Suprapubic skin (tissue), 4 donors: ENCODE measurements at places on chromosomes 11 and 22.
A peak's percentile ranks its signal among the peaks of the same experiment; 100 is the strongest.

DNA sequence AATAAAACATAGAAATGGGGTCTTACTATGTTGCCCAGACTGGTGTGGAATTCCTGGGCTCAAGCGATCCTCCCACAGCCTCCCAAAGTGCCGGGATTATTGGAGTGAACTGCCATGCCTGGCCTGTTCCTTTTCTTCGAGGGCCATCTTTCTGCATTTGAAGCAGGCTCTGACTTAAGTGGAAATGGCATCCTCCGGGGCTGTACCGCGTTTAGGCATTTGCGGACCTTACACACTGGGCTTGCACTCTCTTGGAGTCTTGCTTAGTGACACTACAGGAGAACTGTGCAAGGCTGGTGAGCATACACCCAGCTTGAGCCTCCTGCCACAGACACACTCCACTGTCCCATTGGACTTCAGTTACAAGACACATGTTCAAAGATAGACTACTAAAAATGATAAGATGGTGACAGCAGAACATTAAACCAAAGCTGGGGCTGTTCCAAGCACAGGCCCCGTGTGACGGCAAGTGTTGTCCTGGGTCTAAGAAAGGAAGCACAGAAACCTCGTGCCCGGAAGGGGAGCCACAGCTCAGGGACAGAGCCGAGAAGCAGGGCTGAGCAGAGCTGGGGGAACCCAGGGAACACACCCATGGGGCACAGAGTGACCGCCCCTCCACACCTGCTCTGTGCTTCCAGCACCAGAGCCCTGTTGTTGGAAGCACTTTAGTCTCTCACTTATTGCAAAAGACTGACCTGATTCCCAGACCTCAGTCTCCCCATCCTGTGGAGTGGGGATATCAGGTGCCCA is 59.0 kb upstream of the SHANK2 start:
- peak; percentile 22 for DNase-seq

GRCh38 chr11:87628957-87629356 is 546.3 kb downstream of the RAB38 start:
- DNase-seq, result no peak

- no peak for DNase-seq
These were observed 81.5 kb downstream of the MUC15 start for GRCh38 chr11:26490546-26490945.

- no peak for DNase-seq
These were observed 34.9 kb downstream of the CADM1 start for GRCh38 chr11:115469361-115469760.

GRCh38 chr11:78392854-78393253 is 24.8 kb downstream of the GAB2 start:
- no peak for DNase-seq

- no peak for DNase-seq
These were observed 1.0 kb downstream of the SYT9 start for GRCh38 chr11:7252683-7253213.

- DNase-seq, result no peak
These were observed 7.3 kb upstream of the PKNOX2 start for GRCh38 chr11:125157118-125157733.

- DNase-seq, result no peak
These were observed 189.2 kb upstream of the TBCEL start for GRCh38 chr11:120834686-120835210.

DNA sequence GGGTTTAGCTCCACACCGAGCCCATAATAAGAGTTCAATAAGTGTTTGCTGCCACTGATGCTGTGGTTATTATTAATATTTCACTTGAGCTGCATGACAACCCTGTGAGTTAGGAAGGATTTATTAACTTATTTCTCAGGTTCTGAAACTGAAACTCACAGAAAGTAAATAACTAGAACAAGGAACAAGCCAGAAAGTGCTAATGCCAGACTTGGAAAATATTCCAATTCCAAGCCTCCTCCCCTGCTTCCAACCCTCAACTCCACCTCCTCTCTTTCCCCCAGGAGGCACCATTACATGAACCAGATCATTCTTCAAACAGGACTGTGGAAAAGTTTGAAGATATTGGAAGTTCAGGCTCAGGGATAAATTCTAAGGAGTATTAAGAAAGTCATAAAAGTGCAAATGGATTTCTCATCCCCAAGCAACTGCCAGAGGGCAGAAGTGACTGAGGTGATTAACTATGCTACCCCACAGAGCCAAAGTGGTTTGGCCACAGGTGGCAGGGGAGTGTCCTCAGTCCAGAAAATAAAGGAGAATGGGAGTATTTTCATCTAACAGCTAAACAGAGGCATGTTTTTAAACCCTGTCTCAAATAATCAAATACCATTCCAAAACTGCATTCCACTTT is 3.2 kb upstream of the FJX1 start:
- DNase-seq, result no peak

DNA sequence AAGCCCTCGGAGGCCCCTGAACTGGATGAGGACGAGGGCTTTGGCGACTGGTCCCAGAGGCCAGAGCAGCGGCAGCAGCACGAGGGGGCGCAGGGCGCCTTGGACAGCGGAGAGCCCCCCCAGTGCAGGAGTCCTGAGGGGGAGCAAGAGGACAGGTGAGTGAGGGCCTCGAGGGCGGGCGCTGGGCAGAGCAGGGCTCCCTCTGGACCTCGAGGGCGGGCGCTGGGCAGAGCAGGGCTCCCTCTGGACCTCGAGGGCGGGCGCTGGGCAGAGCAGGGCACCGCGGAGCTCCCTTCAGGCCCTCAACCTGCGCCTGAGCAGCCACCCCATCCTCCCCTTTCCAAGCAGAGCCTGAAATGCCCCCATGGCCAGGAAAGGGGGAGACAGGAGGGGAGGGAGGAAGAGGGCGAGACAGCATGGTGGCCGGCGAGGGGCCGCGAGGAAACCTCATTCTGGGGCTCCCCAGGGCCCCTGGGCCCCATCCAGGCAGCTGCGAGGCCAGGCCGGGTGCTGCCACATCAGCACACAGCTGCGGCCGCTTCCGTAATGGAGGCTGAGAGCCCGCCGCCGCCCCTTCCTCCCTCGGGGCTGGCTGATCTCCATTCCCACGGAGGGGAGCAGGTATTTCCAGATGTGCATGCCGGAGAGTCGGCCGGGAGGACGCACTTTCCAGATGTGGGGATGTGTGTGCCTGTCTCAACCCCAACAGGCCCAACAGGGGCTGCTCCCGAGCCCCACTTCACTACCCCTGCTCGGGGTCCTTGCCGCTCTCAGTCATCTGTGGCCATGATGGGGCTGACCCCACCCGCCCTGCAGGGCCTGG is 10.0 kb downstream of the PRR33 start:
- DNase-seq, result peak; percentile 82

GRCh38 chr11:64998141-64998540 is 1.4 kb upstream of the BATF2 start:
- no peak for DNase-seq

- no peak for DNase-seq
These were observed 858.5 kb upstream of the FAT3 start for GRCh38 chr11:91365986-91366585.

DNA sequence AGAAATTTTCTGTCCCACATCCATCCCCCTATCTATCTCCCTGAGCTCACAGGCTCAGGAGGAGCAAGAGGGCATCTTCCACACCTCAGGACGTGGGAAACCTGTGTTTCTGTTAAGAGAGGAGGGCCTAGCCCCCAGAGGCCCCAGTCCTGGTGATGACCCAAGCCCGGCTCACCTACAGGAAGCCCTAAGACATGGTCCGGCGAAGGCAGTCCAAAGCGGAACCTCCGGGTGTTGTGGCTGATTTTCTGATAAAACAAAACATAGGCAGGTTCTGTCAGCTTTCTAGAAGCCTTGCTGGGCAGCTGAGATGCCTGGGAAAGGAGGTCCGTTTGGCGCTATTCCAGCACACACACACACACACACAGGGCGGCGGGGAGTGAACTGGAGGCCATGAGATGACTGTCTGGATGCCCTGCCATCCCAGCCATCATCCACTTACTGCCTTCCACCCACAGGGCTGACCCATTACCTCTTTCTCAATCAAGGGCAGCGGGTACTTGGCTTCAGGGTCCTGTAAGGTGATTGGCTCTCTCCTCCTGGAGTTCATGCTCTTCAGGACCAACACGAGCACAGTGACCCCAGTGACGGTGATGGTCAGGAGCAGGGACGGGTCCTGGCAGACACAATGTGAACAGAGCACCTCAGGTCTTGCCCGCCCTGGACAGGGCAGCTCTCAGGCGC is 882 bp downstream of the CYB5R2 start:
- no peak for DNase-seq

DNA sequence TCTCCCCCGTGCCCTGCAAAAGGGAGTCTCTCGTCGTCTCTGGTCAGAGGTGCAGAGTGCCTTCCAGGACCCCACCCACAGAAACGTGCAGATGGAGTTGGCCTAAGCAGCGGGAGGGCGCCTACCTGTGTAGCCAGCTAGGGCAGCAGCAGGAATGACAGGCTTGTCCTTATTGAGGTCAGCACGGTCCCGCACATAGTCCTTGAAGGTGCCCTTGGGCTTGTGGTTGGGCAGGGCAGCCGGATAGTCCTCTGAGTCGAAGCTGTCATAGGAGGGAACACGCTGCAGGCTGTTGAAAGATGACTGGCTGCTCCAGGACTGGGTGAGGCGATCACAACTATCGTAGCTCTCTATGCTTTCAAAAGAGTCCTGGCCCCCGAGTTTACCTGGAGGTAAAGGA is 107.3 kb downstream of the ETS1 start:
- DNase-seq, result no peak

- no peak for DNase-seq
These were observed 3.1 kb downstream of the PPP2R1B start for GRCh38 chr11:111762981-111763643.

GRCh38 chr11:77082838-77083565 is 16.2 kb downstream of the CAPN5 start:
- peak; percentile 71 for DNase-seq

GRCh38 chr11:28657378-28658030 is 549.3 kb downstream of the METTL15 start:
- DNase-seq, result no peak

DNA sequence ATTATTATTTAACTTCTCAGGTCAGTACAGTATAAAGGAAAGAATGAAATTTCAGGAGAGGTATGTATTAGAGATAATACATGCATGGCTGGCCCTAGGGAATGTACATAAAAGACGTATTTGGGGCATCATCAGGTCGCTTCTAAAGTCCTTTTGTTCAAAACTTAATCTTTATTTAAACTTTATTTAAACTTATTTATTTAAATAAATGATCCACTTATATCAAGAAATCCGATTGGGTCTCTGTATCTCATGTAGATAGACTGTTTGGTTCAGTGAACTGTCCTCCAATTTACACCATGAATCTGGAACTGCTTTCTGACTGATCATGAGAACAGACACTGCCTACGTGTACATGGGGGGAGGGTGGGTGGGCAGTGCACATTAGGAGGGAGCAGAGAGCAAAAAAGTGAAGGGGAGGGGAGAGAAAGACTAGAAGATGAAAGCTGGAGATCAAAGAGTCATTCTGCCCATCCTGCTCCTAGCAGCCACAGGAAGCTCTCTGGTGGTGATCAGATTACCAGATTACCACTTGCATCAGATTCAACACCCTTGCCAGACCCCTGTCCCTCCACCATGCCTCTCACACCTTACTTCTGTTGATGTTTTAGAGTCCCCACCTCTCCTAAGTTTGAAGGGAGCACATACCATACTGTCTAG is 92.1 kb upstream of the MTMR2 start:
- no peak for DNase-seq

DNA sequence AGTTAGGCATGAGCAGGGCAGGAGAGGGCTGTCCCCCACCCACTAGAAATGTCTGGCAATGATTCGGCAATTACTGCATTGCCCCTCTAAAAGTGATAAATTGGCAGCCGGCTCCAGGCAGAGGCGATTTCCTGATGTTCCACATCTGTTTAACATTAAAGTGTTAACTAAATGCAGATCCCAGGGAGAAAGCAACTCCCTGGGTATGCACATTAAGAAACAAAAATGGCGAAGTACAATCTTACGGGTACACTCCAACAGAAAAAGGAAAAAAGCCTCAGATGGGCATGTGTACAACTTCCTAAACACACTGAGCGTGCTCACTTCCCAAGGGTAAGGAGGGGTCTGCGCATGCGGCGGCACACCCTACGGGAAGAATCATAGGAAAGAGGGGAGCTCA is 314.4 kb downstream of the CASP12 start:
- DNase-seq, result no peak

- DNase-seq, result no peak
These were observed 97.2 kb downstream of the MICAL2 start for GRCh38 chr11:12207384-12208150.

DNA sequence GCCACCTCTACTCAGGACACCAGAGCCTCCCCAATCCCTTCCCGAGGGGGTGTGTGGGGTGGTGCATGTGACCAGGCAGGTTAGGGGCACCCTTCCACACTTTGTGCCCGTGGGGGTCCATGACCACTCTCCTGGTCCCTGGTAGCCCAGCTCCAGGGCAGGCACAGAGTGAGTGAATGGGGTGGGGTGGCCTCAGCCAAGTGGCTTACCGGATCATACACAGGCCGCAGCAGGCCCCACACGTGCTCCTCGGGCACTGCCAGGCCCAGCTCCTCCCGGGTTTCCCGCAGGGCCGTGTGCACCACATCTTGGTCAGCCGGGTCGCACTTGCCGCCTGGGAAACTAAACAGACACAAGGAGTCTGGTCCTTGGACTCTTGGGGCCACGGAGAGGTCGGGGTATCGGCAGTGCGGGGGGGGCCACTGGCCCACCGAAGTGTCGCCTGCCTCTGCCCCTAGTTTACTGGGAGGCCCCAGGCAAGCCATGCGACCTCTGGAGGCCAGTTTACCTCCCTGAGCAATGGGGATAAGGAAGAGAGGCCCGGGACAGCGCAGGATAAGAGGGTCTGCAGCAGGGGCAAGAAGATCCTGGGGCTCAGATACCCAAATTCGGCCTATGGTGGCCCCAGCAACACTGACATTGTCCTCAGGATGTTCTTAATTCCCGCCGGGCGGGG is 889 bp downstream of the NUDT8 start:
- peak; percentile 69 for DNase-seq

DNA sequence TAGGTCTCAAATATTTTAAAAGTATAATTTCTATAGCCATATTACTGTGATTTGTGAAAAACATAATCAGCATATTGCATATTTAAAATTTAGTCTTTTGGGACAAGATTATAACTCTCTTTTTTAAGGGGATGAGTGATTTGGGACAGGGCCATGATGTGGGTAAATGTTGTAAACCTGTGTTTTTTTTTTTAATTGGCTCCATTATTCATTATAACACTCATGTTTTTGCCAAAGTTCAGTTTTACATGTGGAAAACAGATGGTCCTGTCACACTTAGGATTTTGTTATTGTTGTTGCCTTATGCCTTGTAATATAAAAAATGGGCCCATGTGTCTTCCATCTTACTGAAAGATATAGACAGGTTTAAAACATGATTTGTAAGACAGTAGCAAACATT is 1413.5 kb upstream of the RAG2 start:
- DNase-seq, result no peak
